ENCODE measurements at places on chromosomes 4 and X.
A peak's percentile ranks its signal among the peaks of the same experiment; 100 is the strongest.

- H3K4me3 ChIP-seq = no peak overlapping the region
- H3K4me1 ChIP-seq = peaks cover 28% of the 10 kb centered on the region
- DNase-seq = peak; percentile 1
- peaks cover 17% of the 10 kb centered on the region for H3K36me3 ChIP-seq
- H3K27ac ChIP-seq = no peak overlapping the region
Measured at GRCh38 chr4:2251073-2251794, 9.3 kb upstream of the HAUS3 start.

- DNase-seq = no peak
- peaks cover 19% of the 10 kb centered on the region for H3K4me1 ChIP-seq
- no peaks in the 10 kb centered on the region for H3K36me3 ChIP-seq
Measured at GRCh38 chr4:41069257-41069656, 145.1 kb downstream of the APBB2 start.

DNA sequence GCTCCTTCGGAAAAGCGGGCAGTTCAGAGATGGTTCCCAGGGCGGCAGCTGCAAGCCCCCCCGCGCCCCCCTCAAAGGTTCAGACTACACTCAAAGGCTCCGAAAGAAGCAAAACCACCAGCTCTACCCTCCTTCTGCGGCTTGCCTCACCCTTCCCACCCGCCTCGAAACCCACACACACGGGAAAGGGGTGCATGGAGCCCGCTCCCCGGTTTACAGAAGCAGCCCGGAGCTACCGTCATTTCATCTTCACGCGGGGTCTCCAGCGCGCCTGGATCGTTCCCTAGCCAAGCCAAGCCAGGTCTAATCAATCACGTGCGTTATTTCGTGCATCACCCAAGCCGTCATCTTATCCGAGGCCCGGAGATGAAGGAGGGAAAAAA, 1.2 kb downstream of the NLGN4X start:
- peak overlapping the region; percentile 95 for H3K4me3 ChIP-seq
- H3K27me3 ChIP-seq = peaks cover 53% of the 10 kb centered on the region
- peak; percentile 33 for DNase-seq
- no peaks in the 10 kb centered on the region for H3K36me3 ChIP-seq
- no peak overlapping the region for H3K27ac ChIP-seq

- H3K36me3 ChIP-seq = peaks cover 46% of the 10 kb centered on the region
- peaks cover 12% of the 10 kb centered on the region for H3K27me3 ChIP-seq
- H3K4me3 ChIP-seq = no peak overlapping the region
- DNase-seq = no peak
Measured at GRCh38 chrX:53135581-53135980, 41.6 kb downstream of the KANTR start.

- H3K4me3 ChIP-seq = no peak overlapping the region
- no peaks in the 10 kb centered on the region for H3K4me1 ChIP-seq
- H3K36me3 ChIP-seq = no peaks in the 10 kb centered on the region
- no peak for DNase-seq
- H3K27ac ChIP-seq = no peak overlapping the region
Measured at GRCh38 chr4:155805016-155805415, 46.2 kb downstream of the GUCY1B1 start.
